ENCODE measurements at places on chromosomes 1 and 21.

DNA sequence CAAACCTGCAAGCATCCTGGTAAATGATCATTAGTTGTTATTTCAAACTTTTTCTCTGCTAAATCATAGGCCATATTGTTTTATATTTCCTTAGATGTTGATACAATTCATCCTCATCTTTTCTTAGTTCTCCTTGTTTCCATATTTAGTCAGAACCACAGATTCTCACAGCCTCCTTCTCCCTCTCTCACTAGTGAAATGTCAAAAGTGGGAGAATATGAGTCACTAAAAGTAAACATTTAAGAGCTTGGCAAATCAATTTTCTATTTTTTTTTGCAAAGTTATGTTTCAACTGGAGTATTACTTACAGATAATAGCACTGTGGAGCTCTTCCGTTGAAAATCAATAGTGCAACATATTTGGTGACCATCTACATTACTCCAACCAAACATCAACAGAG lies 308.8 kb downstream of the COL11A1 start:
- DNase-seq: peak; percentile 26

GRCh38 chr1:20125100-20125499 lies 5.8 kb upstream of the PLA2G2D start:
- no peak for DNase-seq

DNA sequence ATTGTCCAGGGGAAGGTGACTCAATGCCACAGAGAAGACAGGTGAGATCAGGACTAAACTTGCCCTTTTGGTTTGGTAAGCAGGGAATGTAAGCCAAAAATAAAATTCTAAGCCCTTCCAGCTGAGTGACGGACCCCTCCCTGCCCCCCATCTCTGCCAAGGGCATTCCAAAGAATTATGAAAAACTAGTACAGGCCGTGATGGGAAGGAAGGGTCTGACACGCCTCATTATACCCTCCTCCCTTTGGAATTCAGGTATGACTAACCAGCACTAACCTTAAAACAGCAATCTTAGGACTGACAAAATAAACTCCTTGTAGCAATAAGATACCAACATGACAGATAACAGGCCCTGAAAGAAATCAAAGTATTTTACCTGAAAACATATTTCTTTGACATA lies 99.6 kb downstream of the GABPA start:
- no peak for DNase-seq

DNA sequence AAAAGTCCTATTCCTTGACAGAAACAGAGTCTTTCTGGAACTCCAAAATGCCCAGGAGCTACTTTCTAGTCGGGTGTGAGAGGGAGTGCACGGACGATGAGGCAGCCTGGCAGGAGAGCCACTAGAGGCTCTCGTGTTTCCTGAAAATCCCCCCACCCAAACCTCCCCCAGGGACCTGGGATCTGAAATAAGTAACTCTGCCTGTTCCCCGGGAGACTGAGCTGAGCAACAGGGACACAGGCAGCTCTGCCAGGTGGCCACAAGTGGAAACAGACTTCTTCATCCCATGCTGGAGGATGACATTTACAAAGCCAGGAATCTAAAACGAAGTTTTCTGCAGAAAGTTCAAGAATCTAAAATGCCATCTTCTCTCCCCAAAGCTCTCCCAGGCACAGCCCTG lies 77.1 kb downstream of the ITPKB start:
- no peak for DNase-seq

- DNase-seq: no peak
Measured at GRCh38 chr1:153292740-153293479, 19.8 kb downstream of the PGLYRP3 start.

- no peak for DNase-seq
Measured at GRCh38 chr1:24713176-24713575, 32.1 kb upstream of the CLIC4 start.

DNA sequence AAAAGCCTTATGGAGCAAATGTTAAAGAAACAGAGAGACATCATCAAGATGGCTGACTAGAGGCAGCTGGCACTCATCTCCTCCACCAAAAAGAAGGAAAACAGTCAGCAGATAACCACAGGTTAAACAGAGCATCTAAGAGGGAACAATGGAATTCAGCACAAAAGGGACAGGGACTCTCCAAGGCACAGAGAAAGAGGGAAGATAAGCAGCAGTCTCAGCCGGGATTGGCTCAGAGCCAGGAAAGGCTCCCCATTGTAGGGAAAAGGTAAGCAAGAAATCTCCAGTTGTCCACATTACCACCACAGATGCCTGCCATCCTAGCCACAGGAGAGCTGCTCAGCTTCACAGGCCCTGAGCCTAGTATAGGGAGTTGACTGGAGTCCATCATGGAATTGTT lies 605.5 kb downstream of the SMYD3 start:
- no peak for DNase-seq

- DNase-seq: no peak
Measured at GRCh38 chr1:217876896-217877295, 245.8 kb downstream of the SPATA17 start.

DNA sequence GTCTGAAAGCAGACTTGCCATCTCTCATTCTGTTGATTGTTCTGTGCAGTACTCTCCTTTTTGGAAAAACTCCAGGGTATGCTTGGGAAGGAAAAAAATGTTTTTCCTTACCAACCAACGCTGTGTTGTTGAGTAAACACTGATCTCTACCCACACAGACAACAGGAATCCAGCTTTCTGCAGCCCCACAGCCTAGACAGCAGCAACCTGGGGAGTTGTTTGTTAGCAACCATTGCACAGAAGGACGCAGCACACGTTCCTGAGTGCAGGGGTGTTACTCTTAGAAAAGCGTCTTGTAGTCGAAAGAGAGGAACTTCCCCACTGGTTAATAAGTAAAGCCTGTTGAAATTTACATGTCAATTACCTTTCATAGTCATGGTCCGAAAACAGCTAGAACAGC lies 56.6 kb downstream of the SMYD2 start:
- no peak for DNase-seq

DNA sequence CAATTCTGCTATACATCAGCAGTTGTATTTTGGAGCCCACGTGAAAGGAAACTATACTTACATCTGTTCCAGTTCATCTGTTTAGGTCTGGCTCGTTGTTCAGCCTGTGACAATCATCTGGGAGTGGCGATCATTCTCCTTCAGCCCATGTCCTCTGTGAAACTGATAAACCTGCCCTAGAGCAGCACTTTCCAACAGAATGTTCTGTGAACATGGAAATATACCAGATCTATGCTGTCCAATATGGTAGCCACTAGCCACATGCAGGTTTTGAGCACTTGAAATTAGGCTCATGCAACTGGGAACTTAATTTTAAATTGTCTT lies 24.5 kb upstream of the COQ8A start:
- no peak for DNase-seq

DNA sequence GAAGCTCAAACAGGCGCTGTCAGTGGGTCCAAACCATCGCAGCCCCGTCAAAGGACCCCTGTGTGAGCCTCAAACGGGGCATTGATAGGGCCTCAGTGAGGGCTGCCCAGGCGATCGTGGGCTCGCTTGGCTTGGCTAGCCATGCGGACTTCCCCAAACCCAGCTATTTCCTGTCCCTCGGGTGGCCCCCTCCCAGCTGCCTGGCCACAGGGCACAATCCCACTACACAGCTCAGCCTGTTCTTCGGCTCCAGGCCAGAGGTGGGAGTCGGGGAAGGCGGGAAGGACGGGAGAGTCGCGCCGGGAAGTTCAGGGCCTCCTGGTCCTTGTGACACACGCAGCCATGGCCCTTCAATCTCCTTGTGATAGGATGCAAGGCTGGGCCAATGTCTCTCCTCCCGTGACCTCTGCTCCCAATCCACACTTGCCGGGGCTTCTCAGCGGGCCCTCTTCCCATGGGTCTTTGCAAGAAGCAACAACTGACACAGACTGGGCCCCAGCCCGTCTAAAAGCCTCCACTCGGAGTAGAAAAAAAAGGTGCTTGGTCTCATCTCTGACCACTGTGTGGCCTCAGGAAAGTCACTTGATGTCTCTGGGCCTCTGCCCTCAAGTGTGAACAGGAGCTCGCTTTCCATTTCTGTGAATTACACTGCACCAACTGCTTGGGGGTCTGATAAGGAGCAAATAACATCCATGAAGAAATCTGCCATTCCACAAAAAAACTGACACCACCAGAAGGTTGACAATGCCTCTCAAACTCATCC lies 7.1 kb upstream of the MATN1 start:
- DNase-seq: no peak

DNA sequence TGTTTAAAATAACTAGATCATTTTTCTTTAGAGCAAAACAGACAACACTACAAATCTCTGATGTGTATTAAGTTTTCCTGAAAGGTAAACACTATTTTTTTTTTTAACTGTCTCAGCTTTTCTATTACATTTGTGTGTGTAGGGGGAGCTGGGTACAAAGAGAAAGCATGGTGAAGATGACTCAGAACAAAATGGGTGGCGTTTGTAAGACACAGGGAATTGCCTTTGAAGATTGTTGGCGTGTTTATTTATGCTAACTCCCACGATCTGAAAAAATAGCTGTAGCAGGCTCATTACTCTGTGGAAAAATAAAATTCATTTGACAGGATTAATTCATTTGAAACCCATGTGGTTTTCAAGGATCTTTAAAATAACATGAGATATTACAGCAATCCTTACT lies 285.1 kb downstream of the RYR2 start:
- peak; percentile 13 for DNase-seq

DNA sequence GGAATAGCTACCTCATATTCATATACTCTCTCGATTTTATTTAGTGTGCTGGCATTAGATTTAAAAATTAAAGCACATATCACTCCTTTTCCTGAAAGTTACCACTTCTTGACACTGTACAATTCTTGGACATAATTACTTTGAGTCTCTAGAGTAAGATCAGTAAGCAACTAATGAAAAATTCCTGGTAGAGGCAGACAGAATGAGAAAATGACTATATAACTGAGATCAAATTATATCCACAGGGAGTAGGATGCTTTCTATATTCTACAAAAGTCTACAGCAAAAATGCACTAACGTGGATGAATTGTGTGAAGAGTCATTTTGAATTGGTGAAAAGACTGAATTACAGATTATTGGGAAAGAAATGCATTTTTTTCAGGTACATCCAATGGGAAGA lies 445.7 kb downstream of the PTBP2 start:
- no peak for DNase-seq

GRCh38 chr1:32215629-32216480 lies 6.3 kb downstream of the TMEM234 start:
- DNase-seq: no peak

DNA sequence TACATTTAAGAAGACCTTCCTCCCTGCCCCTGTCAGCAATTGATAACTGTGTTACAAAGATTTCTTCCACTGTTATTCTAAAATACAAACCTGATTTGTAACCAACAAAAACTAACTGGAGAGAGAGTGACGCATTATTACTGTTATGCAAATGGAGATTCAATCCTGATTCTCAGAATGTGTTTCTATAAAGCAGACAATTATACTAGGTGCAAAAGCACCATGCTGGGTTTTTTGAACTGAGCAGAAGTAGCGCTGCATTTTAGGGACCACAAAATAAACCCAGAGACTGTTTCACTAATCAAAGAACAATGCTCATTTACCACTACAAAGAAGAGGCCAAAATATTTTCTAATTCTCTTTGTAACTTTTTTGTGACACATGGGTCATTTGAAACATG lies 13.6 kb upstream of the GBP6 start:
- DNase-seq: no peak

GRCh38 chr1:153364156-153364555 lies 6.5 kb downstream of the S100A9 start:
- no peak for DNase-seq

DNA sequence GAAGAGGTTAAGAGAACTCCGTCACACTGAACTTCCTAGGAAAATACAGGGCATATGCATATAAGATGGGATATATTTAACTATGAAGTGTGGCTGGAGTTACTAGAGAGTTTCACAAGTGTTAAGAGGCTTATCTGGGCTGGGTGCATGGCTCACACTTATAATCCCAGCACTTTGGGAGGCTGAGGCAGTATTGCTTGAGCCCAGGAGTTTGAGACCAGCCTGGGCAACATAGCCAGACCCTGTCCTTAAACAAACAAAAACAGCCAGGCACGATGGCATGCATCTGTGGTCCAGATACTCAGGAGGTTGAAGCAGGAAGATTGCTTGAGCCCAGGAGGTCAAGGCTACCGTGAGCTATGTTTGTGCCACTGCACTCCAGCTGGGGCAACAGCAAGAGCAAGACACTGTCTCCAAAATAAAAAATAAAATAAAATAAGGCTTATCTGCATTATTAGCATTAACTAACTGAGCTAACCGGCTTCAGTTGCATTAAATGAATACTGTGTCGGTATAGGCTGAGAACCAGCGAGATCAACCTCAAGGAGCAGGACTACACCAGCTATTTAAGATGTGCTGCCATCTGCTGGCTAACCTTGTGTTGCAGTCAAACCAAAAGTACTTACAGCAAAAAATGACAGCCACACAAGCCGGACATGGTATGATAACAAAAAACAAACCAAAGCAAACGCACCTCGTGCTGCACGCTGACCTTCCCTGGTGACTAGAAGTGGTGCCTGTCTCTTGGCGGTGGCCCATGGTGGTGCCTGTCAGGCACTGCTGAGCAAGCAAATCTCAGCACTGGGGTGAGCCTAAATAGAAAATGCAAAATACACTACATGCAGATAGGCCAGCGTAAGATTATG lies 19.7 kb upstream of the RBBP5 start:
- DNase-seq: peak; percentile 60

- no peak for DNase-seq
Measured at GRCh38 chr1:222950892-222951291, 136.1 kb downstream of the DISP1 start.

GRCh38 chr1:77039739-77040138 lies 172.5 kb downstream of the ST6GALNAC5 start:
- DNase-seq: peak; percentile 93

DNA sequence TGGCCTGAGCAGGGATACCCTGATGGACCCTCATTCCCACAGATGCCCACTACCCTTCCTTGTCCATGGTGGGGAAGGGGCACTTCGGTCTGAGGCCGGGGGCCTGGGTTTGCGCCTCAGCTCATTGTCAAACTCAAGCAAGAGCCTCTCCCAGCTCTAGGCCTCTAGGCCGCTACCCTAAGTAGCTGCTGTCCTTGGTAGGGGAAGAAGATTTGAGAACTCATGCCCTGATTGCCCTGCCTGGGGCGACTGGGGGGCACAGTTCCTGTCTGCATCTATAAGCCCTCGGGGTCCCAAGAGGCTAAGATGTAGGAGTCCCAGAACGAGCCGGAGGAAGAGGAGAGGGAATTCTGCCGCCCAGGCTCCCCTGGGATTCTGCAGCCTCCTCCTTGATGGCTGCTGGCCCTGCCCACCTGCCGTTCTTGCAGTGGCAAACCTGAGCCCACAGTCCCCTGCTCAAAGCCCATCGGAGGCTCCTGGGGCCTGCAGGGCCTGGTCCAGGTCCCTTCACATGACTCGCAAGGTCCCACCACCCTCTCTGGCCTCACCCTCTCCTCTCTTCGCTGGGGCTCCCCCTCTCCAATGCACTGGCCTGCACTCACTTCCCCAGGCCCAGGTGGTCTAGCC lies 20.4 kb upstream of the CASZ1 start:
- DNase-seq: no peak

DNA sequence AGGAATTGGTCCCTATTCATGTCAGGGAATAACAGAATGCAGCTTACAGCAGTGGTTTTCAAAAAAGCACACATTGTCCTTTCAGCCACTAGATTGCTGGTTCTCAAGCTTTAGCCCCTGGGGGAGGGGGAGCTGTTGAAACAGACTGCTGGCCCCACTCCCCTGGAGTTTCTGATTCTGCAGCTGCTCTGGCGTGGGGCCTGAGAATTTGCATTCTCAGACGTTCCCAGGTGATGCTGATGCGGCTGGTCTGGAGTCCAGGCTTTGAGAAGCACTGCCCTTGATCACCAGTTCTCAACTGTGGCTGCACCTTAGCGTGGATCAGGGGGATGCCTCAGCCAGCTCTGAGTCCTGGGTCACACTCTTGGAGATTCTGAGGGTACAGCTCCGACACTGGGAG lies 62.7 kb upstream of the LAPTM5 start:
- no peak for DNase-seq

GRCh38 chr1:26075421-26076144 lies 8.2 kb upstream of the TRIM63 start:
- DNase-seq: no peak
